ENCODE measurements at places on chromosomes 3 and 15.

DNA sequence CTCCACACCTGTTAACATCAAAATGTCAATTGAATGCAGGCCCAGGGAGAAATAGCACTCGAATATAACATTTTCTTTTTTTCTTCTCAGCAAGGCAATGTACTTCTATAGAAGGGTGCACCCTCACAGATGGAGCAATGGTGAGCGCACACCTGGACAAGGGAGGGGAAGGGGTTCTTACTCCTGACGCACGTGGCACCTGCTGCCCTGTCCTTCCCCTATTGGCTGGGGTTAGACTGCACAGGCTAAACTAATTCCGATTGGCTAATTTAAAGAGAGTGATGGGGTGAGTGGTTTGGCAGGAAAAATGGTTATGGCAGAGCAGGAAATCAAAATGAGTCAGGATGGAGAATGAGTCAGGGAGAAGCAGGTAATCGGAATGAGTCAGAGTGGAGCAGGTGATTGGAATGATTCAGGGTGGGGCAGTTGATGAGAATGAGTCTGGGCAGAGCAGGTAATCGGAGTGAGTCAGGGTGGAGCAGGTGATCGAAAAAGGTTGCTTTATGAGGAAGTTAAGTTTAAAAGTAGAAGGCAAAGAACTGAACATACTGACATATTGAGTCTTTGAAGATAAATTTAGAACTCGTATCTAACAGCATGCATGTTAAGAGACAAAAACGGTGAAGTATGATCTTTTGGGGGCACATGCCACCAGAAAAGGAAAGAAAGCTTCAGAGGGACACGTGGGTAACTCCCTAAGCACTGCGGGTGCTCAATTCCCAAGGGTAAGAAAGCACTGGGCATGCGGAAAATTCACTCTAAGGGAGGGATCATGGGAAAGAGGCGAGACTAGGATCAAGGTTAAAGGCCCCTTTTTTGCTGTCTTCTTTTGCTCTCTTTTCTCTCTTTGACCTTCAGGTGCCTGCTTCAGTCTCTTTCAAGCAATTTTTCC is 72.9 kb upstream of the GALNT15 start:
- no peak for DNase-seq

DNA sequence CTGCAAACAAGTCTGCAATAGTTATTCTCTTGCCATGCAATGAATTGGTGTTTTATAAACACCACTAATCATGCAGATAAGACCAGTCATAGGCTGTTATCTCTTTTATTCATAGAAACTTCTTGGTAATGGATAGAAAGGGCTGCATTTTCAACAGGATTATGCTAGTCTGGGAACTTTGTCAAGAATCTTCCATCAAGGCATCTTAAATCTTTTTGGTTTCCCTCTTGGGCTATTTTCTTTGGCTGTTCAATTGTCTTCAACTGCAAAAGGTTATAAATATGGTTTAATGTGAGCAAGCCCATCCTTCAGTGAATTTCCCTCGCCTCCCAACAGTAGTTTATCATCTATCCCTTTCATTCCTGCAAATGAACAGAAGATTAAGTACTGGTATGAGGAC is 59.0 kb upstream of the MINAR1 start:
- no peak for DNase-seq

- no peak for DNase-seq
Observed at GRCh38 chr3:169848741-169849140, 21.0 kb downstream of the LRRC31 start.

GRCh38 chr15:79025802-79026201 is 64.8 kb downstream of the RASGRF1 start:
- no peak for DNase-seq

DNA sequence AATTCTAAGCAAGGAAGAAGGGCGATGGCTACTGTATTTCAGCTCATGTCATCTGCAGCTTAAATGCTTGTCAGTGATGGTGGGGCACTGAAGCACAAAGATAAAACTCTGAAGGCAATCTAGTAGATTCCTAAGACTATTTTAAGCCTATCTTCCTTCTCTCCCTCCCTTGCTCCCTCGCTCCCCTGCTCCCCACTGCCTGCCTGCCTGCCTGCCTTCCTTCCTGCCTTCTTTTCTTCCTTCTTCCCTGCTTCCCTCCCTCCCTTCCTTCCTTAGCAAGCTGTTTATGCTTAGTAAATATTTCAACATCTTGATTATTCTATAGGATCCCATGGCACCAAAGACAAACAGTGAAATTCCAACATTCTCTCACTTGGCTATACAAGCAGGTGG is 99.6 kb downstream of the OXSM start:
- DNase-seq, result no peak

- no peak for DNase-seq
Observed at GRCh38 chr3:123130079-123130750, 63.4 kb downstream of the PDIA5 start.

DNA sequence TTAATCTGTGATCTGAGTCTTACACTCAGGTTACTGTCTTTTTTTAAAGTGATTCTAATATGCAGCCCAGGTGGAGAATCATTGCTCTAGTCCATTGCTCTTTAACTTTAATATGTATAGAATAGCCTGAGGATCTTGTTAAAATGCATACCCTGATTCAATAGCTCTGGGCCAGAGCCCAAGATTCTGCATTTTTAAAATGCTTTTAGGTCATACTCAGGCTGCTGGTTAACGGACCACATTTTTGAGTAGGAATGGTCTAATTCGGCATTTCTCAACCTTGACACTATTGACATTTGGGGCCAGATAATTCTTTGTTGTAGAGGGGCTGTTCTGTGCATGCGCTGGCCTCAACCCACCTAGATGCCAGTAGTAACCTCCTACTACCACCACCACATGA is 20.9 kb upstream of the FSTL1 start:
- DNase-seq, result no peak

GRCh38 chr15:69559440-69560190 is 107.0 kb downstream of the RPLP1 start:
- no peak for DNase-seq

- DNase-seq, result no peak
Observed at GRCh38 chr15:39180030-39180429, 400.8 kb upstream of the THBS1 start.

DNA sequence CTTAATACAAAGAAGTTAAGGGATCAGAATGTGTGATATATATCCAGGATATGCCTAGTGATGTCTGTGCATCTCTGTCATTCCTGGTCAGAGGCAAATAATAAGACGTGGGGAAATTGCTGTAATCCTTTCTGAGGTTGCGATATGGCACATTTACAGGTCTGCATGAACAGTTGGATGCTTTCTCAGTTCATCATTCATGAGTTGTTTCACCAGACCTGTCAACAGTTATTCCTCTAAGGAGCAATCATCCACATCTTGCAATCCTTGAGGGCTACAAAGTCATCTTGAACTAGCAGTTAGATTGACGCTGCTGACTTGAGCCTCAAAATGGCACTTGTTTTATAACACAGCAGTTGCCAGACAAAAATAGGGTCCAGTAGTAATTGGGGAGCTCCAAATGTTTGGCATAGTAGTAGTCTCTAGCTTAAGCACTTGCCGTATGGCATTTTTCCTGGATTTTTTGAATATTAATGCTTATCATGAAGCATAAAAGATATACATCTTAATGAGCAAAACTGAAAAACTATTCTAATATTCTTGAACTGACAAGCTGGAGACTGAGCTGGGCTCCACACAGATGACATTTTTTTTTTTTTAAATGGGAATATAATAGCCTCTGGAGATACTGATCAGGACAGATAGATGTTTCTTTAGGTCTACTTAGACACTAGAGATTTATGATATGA is 761.7 kb downstream of the VGLL3 start:
- DNase-seq, result no peak

GRCh38 chr15:89406940-89407607 is 72.5 kb upstream of the POLG start:
- DNase-seq, result no peak

GRCh38 chr3:124438813-124439212 is 291.4 kb upstream of the UMPS start:
- no peak for DNase-seq

Measured in NB4 (cell line).